Omental fat pad (tissue), 4 donors: ENCODE measurements at places on chromosomes 5 and 9. TPM values are rescaled to one million over a fixed set of nuclear protein-coding genes. Genes with fewer than 3 reads are reported as not detected.

ROPN1L gene
- 1.4 TPM for total RNA-seq

MEIKIN gene
- 14.8 TPM for total RNA-seq

OGN gene
- 115 TPM for total RNA-seq

C5orf46 gene
- not detected for total RNA-seq
